Osteoblast (primary cell): ENCODE measurements at places on chromosomes 11 and 22. TPM values are rescaled to one million over a fixed set of nuclear protein-coding genes. Genes with fewer than 3 reads are reported as not detected.

The OR52R1 gene
- total RNA-seq = not detected in 2 replicates

The RAB39A gene
- total RNA-seq = not detected in 2 replicates

The IL18 gene
- 0.59 TPM in 1 of 2 replicates, not detected in the other for total RNA-seq

The APOL2 gene
- 50.7 and 56.1 TPM in 2 replicates for total RNA-seq

The EIF1AD gene
- 28.6 and 31.2 TPM in 2 replicates for total RNA-seq

The OLFML1 gene
- 20.3 and 33.0 TPM in 2 replicates for total RNA-seq

The SMTNL1 gene
- not detected in 2 replicates for total RNA-seq

The C11orf42 gene
- total RNA-seq = not detected in 2 replicates

The LRRC4C gene
- total RNA-seq = 2.2 and 4.4 TPM in 2 replicates

The SLC43A1 gene
- 18.5 and 28.0 TPM in 2 replicates for total RNA-seq

The LSP1 gene
- 41.0 and 54.6 TPM in 2 replicates for total RNA-seq

The SYCE3 gene
- total RNA-seq = not detected in 2 replicates

The CSF2RB gene
- 1.1 and 1.2 TPM in 2 replicates for total RNA-seq

The EI24 gene
- 76.0 and 85.2 TPM in 2 replicates for total RNA-seq

The TMEM191C gene
- total RNA-seq = 0.59 and 0.72 TPM in 2 replicates

The NTM gene
- total RNA-seq = 48.1 and 92.8 TPM in 2 replicates

The MMP26 gene
- not detected in 2 replicates for total RNA-seq

The IZUMO1R gene
- not detected in 2 replicates for total RNA-seq

The PLAAT4 gene
- total RNA-seq = 18.9 and 26.1 TPM in 2 replicates

The CADM1 gene
- total RNA-seq = 71.6 and 86.5 TPM in 2 replicates

The IRAG1 gene
- 2.7 and 4.3 TPM in 2 replicates for total RNA-seq

The PDE3B gene
- total RNA-seq = under 0.01 and 0.36 TPM in 2 replicates

The SAA2 gene
- total RNA-seq = under 0.01 TPM in 1 of 2 replicates, not detected in the other

The MOGAT2 gene
- total RNA-seq = not detected in 2 replicates

The MFRP gene
- not detected in 2 replicates for total RNA-seq

The MUC5AC gene
- total RNA-seq = not detected in 2 replicates

The MAJIN gene
- not detected in 2 replicates for total RNA-seq

The OR2AT4 gene
- total RNA-seq = not detected in 2 replicates

The OR10D3 gene
- not detected in 2 replicates for total RNA-seq

The PNPLA3 gene
- total RNA-seq = 8.3 and 14.1 TPM in 2 replicates

The MUC15 gene
- not detected in 2 replicates for total RNA-seq

The TENM4 gene
- 63.3 and 76.9 TPM in 2 replicates for total RNA-seq

The RAB36 gene
- total RNA-seq = 7.6 and 8.5 TPM in 2 replicates

The SLC22A12 gene
- not detected in 2 replicates for total RNA-seq

The TRIM34 gene
- total RNA-seq = 8.3 and 10.3 TPM in 2 replicates

The KRTAP5-8 gene
- total RNA-seq = 0.36 TPM in 1 of 2 replicates, not detected in the other

The NECTIN1 gene
- total RNA-seq = 4.1 and 5.8 TPM in 2 replicates

The SCARF2 gene
- total RNA-seq = 18.3 and 23.9 TPM in 2 replicates

The TRIM6 gene
- total RNA-seq = 3.6 and 3.8 TPM in 2 replicates

The RTN4RL2 gene
- 0.29 and 0.36 TPM in 2 replicates for total RNA-seq

The RNH1 gene
- 441 and 506 TPM in 2 replicates for total RNA-seq

The C11orf86 gene
- total RNA-seq = not detected in 2 replicates

The B3GAT1 gene
- total RNA-seq = not detected in 2 replicates

The GRAP2 gene
- not detected in 2 replicates for total RNA-seq

The SRSF8 gene
- total RNA-seq = 20.6 and 22.1 TPM in 2 replicates

The KMT2A gene
- total RNA-seq = 38.4 and 49.5 TPM in 2 replicates

The LMO2 gene
- total RNA-seq = 1.4 and 2.1 TPM in 2 replicates

The CNGA4 gene
- total RNA-seq = under 0.01 TPM in 2 replicates

The GTF2H1 gene
- 123 and 134 TPM in 2 replicates for total RNA-seq

The BRSK2 gene
- total RNA-seq = 0.36 TPM in 1 of 2 replicates, not detected in the other

The BDNF gene
- total RNA-seq = 6.9 and 8.0 TPM in 2 replicates

The VSIG10L2 gene
- total RNA-seq = not detected in 2 replicates

The METTL15 gene
- total RNA-seq = 13.4 and 18.6 TPM in 2 replicates

The SCN3B gene
- under 0.01 TPM in 2 replicates for total RNA-seq

The C22orf31 gene
- total RNA-seq = not detected in 2 replicates

The PIH1D2 gene
- 2.7 and 2.9 TPM in 2 replicates for total RNA-seq

The P2RX6 gene
- total RNA-seq = 3.2 and 5.1 TPM in 2 replicates

The C11orf87 gene
- total RNA-seq = 4.3 and 4.7 TPM in 2 replicates
